ENCODE measurements at places on chromosomes 7 and 10.
A peak's percentile ranks its signal among the peaks of the same experiment; 100 is the strongest.

GRCh38 chr7:111588065-111588433 lies 25.8 kb upstream of the IMMP2L start:
- no peak for DNase-seq

- no peak for DNase-seq
Observed at GRCh38 chr7:128872394-128872824, 9.8 kb downstream of the ATP6V1F start.

- DNase-seq = no peak
Observed at GRCh38 chr7:128697302-128697905, 25.3 kb downstream of the GARIN1A start.

DNA sequence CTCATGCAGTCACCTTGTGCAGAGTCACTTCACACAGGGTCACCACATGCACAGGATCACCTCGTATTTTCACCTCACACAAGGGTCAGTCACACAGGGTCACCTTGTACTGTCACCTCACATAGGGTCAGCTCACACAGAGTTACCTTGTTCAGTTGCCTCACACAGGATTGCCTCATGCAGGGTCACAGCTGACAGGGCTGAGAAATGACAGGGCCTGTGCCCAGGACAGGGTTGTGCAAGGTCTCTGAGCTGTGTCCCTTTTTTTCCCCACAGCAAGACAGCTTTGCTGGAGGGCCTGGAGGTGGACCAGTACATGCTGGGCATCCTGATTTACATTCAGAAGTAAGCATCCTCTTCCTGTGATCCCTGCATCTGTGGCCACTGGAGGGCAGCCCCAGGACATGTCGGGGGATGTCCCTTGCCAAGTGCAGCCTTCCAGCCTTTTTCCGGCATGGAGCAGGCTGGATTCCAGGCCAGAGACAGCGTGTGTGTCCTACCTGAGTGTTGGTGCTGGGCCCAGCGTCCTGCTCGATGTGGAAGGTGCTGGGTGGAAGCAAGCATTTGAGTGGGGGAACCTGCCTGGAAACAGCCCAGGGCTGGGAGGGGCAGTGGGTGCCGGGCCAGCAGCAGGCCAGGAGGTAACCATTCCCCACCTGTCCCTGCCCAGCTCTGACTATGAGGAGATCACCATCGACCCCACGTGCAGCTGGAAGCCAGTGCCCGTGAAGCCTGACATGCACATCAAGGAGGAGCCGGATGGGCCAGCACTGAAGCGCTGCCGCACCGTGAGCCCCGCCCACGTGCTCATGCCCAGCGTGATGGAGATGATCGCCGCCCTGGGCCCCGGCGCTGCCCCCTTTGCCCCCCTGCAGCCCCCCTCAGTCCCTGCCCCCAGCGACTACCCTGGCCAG lies 16.3 kb downstream of the ZMIZ2 start:
- DNase-seq = peak; percentile 37

GRCh38 chr7:78002021-78002420 lies 203.4 kb downstream of the PHTF2 start:
- no peak for DNase-seq

DNA sequence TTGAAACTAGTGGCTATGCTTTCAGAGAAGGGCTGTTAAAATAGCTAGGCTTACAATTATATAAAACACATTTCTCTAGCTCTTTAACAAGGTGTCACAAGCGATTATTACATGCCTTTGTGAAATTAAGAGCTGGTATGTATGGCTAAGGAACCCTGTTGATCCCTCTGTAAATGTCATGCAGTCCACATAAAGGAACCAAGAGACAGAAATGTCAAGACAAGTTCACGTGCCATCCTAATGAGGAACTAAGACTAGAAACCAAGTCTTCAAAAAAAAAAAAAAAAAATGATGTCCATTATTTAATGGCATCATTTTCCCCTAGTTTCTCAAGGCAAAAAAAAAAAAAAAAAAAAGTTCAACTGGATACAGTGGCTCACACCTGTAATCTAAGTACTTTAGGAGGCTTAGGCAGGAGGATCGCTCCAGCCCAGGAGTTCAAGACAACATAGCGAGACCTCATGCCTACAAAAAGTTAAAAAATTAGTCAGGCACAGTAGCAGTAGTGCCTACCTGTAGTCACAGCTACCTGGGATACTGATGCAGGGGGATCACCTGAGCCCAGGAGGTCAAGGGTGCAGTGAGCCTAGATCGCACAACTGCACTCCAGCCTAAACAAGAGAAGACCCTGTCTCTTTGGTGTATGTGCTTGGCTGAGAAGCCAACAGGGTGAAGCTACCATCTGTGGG lies 63.4 kb downstream of the SRPK2 start:
- DNase-seq = no peak

- no peak for DNase-seq
Observed at GRCh38 chr7:40471891-40472290, 337.1 kb downstream of the SUGCT start.

- no peak for DNase-seq
Observed at GRCh38 chr10:132457328-132458070, 60.5 kb downstream of the PWWP2B start.

DNA sequence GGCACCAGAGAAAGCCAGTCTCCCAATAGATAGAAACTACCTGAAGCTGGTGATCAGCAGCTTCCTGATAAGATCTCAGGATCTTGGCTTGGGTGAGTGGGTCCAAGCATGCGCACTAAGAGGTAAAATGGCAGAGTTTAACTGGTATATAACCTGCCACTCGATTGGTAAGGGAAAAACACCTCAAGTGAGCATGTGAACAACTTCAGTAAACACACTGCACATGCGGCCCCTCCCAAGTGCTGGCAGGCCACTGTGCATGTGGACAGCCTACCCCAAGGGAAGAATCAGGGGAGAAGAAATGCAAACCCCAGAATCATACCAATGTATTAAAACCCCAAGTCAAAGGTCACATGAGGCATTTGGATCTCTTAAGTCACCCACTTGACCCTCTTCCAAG lies 17.7 kb upstream of the PON1 start:
- DNase-seq = no peak

DNA sequence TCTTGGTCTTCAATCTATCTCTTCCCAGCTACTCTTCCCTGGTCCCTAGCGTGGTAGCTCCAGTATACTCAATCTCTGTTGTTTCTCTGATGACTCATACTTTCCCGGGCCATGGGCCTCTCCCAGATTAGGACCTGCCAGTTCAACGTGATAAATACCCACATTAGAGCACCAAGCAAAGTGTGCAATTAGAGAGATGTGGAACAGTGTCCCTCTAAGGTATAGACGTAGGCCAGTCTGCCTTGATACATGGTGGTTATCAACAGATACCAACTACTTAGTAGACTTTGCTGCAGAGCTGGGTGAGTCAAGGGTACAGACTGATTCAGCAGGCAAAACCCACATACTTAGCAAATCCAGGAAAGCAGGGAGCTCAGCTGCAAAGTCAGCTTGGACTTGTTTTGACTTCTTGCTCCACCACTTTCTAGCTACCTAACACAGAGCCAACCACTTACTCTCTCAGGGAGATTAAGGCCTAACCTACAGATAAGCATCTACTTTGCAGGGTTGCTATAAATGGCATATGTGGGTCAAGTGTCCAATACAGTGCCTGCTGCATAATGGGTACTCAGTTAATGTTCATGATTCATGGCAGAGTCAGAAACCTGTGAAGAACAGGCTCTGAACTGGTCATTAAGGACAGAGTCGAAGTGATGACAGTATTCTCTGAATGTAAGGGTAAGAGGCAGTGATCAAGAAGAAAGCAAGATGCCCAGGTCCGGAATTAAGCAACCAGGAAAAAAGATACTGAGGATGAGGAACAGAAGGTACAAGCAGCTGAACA lies 176.1 kb downstream of the CHN2 start:
- no peak for DNase-seq

DNA sequence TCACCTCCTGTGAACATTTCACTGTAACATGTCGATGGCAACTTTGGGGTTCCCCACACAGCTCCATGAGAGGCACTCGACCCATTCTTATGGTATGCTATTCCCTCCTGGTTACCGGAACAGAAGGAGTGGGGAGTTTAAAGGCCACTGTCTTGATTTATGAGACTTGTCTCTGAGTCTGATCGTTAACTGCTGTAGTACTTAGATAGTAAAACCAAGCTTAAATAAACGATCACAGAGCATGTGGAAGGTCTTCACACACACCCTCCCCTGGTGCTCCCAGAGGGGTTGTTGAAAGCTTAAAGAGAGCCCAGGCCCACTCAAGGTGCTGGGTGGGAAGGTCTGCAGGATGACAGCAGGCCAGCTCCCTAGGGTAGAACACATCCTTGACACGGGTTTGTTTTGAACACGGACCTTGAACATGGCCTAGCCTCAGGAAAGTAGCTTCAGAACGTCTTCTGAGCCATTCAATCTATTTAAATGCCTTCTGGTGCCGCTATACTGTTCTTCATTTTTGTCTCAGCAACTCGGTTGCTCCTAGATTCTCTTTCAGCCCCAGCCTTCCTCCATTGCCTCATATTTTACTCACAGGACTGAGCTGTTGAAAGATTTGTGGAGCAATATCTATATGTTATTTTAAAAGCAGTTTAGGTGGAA lies 335.3 kb downstream of the FGFR2 start:
- DNase-seq = no peak
